NCI-H510A treated with DMSO at 0.1 percent for 48 hours (cell line): ENCODE measurements at places on chromosomes 6 and 20.

DNA sequence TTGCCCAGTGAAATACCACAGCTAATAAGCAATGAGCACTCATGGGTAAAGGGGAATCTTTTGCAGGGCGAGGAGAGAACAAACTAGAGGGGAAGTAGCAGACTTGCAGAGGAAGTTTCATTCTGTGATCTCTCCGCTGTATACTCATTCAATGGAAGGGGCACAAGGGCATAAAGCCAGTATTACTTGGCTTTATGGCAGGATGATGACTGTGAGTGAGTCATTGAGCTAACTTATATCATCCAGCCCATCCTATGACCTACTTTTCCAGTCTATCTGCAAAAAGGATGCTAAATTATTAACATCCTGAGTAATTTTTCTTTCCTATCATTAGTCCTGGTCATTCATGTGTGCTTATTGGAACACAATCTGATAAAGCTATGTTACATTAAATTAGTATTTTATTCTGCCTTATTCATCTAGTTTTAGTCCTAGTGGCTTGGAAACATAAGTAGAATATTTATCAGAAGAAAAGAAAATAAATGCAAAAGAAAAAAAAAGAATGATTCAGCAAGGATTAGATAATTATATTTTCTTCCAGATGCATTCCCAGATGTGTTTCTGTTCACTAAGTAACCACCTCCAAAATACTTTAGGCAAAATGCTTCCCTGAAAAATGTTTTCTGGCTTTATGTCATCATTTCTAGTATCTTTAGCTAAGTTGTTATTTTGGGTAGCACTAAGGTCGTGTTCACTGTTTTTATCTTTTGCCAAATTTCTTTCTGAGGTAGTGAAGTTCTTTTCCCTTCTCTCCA lies 471.7 kb downstream of the CDKAL1 start:
- no peak for DNase-seq

GRCh38 chr20:10540636-10541493 lies 105.8 kb downstream of the SLX4IP start:
- no peak for DNase-seq

DNA sequence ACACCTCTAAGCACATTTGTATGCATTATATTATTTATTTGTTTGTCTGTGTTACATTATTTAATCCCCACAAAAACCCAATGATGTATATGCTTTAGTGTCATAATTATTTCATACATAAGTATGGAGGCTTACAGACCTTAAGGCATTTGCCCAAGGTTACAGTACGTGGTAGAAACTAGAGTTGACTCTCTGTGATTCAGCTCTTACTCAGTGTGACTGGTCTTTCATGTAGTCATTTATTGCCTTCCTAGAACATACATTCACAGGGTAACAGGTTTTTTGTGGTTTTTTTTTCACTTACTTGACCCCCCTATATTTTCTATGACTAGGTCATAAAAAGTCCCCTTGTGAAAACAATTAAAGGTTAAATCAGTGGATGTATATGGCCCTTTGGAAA lies 566.8 kb downstream of the TFAP2A start:
- DNase-seq, result no peak

DNA sequence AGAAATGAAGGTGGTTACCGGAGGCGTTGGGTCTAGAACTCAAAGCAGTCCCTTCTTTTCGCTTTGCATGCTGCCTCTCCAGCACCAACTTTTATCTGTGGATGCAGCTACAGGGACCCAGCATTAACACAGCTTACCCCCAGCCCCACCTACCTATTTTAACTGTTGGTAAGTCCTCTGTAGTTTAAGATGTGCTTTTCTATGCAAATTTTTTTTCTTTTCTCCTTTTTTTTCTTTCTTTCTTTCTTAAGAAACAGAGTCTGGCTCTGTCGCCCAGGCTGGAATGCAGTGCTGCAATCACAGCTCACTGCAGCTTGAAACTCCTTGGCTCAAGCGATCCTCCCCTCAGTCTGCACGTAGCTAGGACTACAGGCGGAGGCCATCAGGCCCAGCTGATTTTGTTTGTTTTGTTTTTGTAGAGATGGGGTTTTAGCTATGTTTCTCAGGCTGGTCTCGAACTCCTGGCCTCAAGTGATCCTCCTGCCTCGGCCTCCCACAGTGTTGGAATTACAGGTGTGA lies 6.5 kb upstream of the USP45 start:
- no peak for DNase-seq
